CD4-positive, alpha-beta T cell treated with Interleukin-6 for 4 hours (primary cell): ENCODE measurements at places on chromosomes 3 and 15.

GRCh38 chr3:53614307-53614706 lies 119.9 kb downstream of the CACNA1D start:
- no peak for DNase-seq

DNA sequence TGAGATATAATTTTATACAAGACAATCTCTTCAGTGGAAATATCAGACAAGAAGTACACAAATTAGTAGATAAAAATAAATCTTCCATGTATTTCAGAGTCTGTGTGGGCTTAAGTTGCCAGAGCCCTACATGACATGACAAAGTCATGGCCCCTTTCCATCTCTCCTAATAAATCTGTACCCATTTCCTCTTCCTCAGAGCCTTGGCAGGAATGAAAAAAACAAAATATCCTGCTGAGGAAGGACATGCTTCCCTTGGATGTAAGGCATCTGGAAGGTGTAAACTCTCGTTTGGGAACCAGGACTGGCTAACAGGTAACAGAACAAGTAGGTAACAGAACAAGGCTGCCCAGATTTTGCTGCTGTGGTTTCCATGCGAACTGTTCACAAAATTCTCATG lies 148.1 kb downstream of the SNRK start:
- no peak for DNase-seq

- DNase-seq = no peak
These were observed 14.3 kb downstream of the LIMD1 start for GRCh38 chr3:45608885-45609284.

DNA sequence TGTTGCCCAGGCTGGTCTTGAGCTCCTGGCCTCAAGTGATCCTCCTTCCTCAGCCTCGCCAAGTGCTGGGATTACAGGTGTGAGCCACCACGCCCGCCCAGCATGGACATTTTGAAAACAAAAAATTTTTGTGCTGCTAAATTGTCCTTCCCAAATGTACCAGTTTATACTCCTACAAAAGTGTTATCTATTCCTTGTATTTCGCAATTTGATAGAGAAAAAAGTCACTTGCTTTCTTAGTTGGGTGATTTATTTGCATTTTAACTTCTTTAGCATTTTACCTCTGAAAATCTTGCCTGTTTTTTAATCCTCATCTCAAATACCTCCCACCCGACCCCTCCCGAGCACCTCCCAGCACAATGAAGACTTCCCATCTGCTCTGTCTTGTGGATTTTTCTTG lies 46.8 kb downstream of the PDE8A start:
- DNase-seq = no peak

DNA sequence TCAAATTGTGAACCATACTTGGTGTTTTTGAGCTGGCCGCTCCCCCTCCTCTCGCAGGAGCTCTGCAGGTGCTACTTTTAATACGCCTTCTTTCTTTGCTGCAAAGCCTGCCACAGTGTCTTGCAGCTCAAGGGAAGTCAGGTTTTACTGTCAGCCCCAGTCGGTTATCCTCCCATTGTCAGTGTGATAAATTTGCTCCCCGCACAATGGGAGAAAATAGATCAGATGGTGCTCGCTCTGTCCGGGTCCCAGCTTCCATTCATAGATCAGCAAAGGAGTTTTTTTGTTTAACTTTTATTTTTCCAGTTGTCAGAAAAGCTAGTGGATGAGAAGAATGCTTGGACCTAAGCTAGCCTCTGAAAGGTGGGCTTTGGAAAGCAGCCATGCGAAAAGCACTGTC lies 207.7 kb downstream of the RYR3 start:
- DNase-seq = no peak

DNA sequence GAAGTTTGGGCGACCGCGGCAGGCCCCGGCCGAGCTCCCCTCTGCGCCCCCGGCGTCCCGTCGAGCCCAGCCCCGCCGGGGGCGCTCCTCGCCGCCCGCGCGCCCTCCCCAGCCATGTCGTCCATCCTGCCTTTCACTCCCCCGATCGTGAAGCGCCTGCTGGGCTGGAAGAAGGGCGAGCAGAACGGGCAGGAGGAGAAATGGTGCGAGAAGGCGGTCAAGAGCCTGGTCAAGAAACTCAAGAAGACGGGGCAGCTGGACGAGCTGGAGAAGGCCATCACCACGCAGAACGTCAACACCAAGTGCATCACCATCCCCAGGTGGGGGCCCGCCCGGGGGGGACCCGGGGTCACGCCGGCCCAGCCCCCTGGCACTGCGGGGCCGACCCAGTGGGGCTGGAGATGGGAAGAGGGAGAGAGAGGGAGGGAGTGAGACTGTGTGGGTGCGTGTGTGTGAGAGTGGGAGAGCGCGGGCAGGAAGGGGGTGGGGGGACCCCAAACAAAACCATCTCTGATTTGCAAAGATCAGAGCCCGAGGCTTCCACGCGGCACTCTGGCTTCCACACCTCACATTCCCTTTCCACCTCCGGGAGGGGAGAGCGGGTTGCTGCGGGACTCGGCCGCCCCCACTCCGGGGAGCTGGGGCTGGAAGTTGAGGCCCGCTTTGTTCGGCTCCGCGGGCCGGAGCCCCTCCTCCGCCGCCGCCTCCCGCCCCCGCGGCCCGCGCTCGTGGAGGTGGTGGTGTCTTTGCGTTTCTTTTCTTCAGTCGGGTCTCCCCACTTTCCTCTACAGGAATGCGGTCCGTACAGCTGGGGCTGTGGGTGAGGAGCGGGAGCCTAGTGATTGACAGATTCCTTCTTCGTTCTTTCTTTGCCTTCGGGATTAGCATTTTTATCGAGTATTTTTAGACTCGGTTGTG lies 898 bp downstream of the SMAD3 start:
- peak; percentile 49 for DNase-seq
